ENCODE measurements at places on chromosomes 3 and 15.

DNA sequence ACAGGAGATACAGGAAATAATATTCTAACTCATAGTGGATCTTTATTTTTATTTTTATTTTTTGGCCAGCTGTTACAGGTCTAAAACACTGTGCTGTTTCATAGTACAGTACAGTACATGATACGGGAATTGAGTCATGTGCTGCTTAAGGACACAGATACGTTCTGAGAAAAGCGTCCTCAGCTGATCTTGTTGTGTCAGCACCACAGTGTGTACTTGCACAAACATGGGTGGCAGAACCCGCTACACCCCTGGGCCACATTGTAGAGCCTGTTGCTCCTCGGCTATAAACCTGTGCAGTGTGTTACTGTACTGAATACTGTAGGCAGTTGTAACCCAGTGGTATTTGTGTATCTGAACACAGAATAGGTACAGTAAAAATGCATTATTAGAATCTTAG, 183.4 kb downstream of the OR4M2 start:
- no peak for DNase-seq

- no peak for DNase-seq
These were observed 66.7 kb upstream of the NANOGP8 start for GRCh38 chr15:35151782-35152181.

GRCh38 chr15:85489773-85490493, 109.5 kb downstream of the AKAP13 start:
- DNase-seq: no peak

DNA sequence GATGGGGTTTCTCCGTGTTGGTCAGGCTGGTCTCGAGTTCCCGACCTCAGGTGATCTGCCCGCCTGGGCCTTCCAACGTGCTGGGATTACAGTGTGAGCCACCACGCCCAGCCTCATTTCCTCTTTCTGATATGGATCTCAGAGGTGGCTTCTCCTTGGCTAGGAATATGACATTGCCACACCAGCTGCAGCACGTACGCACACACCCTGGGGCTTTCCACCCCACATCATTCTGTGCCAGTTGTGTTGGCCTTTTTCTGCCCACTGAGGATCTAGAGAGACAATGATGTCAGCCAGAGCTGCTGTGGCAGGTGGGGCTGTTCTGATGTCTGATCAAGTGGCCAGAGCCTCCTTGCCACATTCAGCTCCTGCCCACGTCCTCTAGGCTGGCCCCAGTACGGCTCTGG, 29.0 kb downstream of the TMEM45A start:
- no peak for DNase-seq

- no peak for DNase-seq
These were observed 410.0 kb downstream of the DIPK2A start for GRCh38 chr3:144381607-144382006.

- no peak for DNase-seq
These were observed 59.5 kb upstream of the DCLK3 start for GRCh38 chr3:36823806-36824205.

DNA sequence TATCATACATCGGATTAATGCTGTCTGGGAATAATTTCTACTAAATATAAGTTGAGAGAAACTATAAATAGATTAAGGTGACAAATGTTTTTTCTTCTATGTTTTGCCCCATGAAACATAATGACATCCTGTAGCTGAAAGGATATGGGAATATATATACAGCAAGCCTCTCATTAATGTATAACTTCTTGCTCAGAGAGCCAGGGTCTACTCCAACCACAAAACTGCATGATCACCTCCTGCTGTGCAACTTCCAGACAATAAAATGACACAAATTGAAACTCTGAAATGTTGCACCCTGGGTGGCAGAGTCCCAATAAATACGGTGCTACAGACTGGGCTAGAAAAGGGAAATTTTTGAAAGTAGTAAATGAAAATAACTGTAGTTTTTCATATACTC, 571.9 kb upstream of the CBLB start:
- no peak for DNase-seq

DNA sequence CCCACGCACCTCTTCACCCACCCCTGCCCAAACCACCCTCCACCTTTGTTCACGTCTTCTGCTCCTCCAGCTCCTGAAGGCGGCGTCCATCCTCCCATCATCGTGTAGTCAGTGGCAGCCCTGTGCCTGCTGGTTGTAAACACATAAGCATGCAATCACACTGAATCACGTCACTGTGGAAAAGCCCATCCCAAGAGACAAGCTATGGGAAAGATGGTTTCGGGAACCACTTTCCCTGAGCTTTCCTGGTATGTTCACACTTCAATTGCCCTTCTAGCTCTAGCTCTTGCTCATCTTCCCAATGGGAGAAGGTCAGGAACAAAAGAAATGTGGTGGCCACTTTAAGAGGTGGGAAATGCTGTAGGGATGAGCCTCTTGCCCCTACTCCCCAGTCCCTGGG, 14.4 kb upstream of the GOLGA8J start:
- DNase-seq: no peak

- DNase-seq: no peak
These were observed 552.8 kb downstream of the MAGI1 start for GRCh38 chr3:65485826-65486469.

DNA sequence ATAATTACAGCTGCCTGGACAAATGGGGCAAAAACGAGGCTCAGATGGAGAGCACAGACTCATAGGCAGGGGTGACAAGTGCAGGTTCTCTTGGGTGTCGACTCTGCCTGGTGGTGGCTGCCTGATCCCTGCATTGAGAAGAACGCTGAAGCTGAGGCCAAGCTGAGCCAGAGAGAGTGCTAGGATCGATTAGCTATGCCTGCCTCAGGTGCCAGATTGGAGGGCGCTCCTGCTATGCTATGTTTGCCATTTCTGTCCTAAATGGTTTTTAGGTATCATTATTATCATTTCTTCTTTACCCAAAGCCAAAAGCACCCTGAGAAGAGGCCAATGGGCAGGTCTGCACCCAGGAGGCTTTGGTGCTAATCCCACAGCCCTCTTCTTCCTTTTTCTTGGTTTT, 53.9 kb upstream of the SLC6A11 start:
- DNase-seq: no peak
